Left lung (tissue), 14 donors: ENCODE measurements at places on chromosomes 5 and 9.

DNA sequence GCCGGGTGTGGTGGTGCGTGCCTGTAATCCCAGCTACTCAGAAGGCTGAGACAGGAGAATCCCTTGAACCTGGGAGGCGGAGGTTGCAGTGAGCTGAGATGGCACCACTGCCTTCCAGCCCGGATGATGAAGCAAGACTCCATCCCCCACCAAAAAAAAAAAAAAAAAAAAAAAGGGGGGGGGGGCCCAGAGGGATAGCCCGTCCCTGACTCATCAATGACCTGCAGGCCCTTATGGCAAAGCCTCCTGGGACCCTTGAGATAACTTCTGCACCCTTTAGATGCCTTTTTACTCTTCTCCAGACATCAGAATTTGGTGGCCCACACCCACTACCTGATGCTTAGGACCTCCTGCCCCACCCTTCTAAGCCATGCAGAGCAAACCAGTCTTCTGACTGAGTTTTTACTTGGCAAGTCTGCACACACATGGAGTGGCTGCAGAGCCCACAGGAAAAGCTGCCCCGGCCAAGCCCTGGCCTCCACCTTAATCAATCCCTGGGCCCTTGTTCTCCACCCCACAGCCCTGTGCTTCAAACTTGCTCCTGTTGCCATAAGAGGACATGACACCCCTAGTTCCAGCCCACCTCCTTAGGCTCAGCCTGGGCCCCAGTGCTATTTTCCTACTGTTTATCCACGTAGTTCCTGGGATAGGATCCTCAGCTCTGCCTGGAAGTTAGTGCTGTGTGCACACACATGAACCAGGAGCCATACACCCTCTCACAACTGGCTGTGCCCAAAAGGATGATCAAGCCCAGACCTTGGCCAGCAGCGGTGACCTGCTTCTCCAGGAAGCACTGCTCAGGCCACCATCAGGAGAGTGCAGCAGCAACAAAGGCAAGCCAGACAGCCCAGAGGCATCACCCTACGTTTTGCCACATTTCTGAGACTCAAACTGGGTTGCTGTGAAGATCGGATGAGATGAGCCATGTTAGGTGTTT is 5.1 kb downstream of the MGAT1 start:
- H3K27ac ChIP-seq: no peak overlapping the region
- no peak overlapping the region for H3K4me3 ChIP-seq
- no peak for DNase-seq
- H3K4me1 ChIP-seq: peaks cover 39% of the 10 kb centered on the region
- H3K27me3 ChIP-seq: no peaks in the 10 kb centered on the region

- peak; percentile 68 for DNase-seq
- H3K36me3 ChIP-seq: no peaks in the 10 kb centered on the region
- no peaks in the 10 kb centered on the region for H3K27me3 ChIP-seq
- no peak overlapping the region for H3K4me3 ChIP-seq
Measured at GRCh38 chr5:90548069-90548593, 10.5 kb upstream of the ADGRV1 start.

DNA sequence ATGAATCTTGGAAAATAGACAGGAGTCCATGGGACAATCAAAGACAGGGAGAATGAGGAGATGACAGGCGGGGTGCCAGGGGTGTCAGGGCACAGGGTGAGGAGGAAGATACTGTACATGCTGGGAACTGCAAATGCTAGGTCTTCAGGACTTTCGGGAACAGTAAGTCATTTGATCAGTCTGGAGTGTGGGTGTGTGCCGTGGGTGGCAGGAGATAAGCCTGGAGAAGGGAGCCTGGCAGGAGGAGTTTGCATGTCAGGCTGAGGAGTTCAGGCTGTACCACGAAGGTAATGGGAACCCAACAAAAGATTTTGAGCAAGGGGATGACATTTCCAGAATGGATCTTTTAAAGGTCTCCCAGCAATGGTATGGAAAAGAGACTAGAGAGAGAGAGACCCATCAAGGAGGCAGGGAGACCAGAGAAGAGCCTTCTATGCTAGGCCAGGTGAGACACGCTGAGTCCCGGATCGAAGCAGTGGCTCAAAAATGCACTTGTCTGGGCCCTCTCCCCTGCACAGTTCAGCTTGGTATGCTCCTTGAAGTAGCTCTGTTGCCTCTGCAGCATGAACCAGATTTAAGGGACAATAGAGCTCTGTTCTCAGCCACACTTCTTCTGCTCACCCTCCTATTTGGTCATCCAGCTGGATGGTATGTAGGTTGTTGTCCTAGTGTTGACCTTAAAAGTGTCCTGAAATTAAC is 77.0 kb upstream of the FER start:
- no peaks in the 10 kb centered on the region for H3K4me1 ChIP-seq
- no peak for DNase-seq
- no peak overlapping the region for H3K4me3 ChIP-seq
- no peaks in the 10 kb centered on the region for H3K27me3 ChIP-seq
- H3K27ac ChIP-seq: no peak overlapping the region

- DNase-seq: no peak
- no peaks in the 10 kb centered on the region for H3K27me3 ChIP-seq
- H3K4me1 ChIP-seq: no peaks in the 10 kb centered on the region
- no peak overlapping the region for H3K4me3 ChIP-seq
- H3K36me3 ChIP-seq: no peaks in the 10 kb centered on the region
- H3K27ac ChIP-seq: no peak overlapping the region
Measured at GRCh38 chr5:110969502-110969901, 102.0 kb upstream of the TSLP start.

- DNase-seq: no peak
- H3K27me3 ChIP-seq: no peaks in the 10 kb centered on the region
Measured at GRCh38 chr5:95924720-95925377, 36.8 kb downstream of the ELL2 start.

- H3K27me3 ChIP-seq: no peaks in the 10 kb centered on the region
- no peak for DNase-seq
- peaks cover 100% of the 10 kb centered on the region for H3K4me1 ChIP-seq
- peaks cover 29% of the 10 kb centered on the region for H3K36me3 ChIP-seq
Measured at GRCh38 chr9:124269556-124269955, 11.8 kb downstream of the NEK6 start.

GRCh38 chr9:4883326-4883873 is 90.7 kb downstream of the RCL1 start:
- no peaks in the 10 kb centered on the region for H3K4me1 ChIP-seq
- H3K36me3 ChIP-seq: peaks cover 4% of the 10 kb centered on the region
- DNase-seq: no peak
- no peaks in the 10 kb centered on the region for H3K27me3 ChIP-seq
- H3K27ac ChIP-seq: no peak overlapping the region

GRCh38 chr5:2003690-2004365 is 121.1 kb upstream of the IRX4 start:
- H3K27me3 ChIP-seq: peaks cover 67% of the 10 kb centered on the region
- no peak overlapping the region for H3K4me3 ChIP-seq
- no peaks in the 10 kb centered on the region for H3K36me3 ChIP-seq
- no peaks in the 10 kb centered on the region for H3K4me1 ChIP-seq

DNA sequence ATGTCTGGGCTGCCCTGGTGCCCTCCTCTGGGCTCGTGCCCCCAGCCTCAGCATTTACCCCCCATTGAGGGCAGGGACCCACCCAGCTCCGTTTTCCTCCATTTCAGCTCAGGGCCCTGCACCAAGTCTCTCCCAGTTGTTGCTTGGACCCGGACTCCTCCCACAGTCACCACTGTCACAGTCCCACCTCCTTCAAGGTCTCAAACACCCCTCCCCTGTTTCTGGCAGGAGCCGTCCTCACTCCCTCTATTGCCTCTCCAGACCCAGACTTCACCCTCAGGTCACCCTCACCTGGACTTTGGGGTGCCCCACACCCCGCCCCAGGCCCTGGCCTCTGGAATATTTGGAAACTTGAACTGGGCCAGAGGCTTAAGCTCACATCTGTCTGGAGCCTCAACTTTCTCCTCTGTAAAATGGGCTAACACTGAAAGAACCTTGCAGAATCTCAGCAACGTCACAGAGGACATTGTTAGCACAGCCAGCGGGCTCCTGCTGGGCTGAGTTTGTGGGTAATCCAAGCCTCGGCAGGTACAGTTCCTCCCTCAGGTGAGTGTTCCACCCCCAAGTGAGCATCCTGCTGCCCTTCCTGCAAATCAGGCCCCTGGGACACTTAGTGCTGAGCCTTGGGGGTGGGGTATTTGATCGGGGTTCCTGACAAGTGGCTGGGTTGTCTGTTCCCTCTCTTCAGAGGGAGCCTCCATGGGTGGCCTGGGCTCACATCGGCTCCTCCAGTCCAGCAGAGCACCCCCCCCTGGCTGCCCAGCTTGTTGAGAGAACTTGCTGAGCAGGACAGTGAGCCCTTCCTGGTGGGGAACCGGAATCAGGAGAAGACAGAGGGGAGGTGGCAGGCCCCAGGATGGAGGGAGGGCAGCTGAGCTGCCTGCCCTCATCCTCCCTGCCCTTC is 130.1 kb downstream of the C9orf50 start:
- H3K4me3 ChIP-seq: peak overlapping the region; percentile 50
- no peaks in the 10 kb centered on the region for H3K27me3 ChIP-seq
- H3K36me3 ChIP-seq: no peaks in the 10 kb centered on the region
